Activated CD4-positive, alpha-beta memory T cell treated with anti-CD3 and anti-CD28 coated beads for 36 hours (primary cell): ENCODE measurements at places on chromosomes 6 and 20. TPM values are rescaled to one million over a fixed set of nuclear protein-coding genes. Genes with fewer than 3 reads are reported as not detected.

TFAP2C gene
- total RNA-seq, result not detected

ASIP gene
- not detected for total RNA-seq

LAMP5 gene
- not detected for total RNA-seq

EMILIN3 gene
- not detected for total RNA-seq

VSX1 gene
- total RNA-seq, result not detected
